ENCODE measurements at places on chromosomes 7 and 10.

DNA sequence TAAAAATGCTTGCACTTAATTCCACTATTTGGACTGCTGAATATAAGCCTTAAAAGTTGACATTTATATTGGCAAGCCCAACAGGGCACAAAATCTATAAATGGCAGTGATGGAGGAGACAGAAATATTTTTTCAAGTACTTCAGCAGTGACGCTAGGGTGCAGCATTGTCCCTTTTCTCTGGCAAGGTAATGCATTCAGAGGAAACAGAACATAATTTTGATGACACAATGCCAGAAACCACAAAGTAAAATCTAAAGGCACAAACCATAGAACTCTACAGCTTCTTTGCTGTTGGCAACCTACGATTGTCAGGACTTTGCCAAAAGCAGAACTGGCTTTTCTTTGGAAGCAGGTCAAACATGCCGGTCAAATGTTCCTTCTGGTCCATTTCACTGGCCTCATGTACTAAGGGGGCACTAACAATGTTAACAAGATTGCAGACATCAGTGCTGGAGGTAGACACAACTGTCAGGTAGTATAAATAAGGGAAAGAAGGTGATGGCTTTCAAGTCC lies 30.9 kb upstream of the FAM133B start:
- peak; percentile 57 for DNase-seq

- DNase-seq: no peak
Observed at GRCh38 chr7:116785843-116786242, 76.5 kb upstream of the CAPZA2 start.

DNA sequence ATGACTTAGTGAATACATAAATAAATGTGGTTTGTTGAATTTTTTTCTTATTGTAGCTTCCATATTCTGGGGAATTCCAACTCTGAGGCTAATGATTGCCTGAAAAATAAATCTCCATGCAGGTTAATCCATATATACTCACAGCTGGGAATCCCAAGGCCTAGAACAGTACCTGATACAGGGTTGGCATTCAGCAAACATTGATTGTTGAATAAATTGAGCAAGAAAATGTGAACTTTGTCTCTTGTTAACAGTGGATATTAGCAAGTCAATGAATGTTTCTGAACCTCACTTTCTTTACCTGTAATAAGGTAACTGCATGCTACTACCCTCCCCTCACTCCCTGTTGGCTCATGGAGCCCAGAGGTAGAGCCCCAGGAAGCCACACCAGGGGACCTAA lies 253.6 kb upstream of the AOAH start:
- no peak for DNase-seq

DNA sequence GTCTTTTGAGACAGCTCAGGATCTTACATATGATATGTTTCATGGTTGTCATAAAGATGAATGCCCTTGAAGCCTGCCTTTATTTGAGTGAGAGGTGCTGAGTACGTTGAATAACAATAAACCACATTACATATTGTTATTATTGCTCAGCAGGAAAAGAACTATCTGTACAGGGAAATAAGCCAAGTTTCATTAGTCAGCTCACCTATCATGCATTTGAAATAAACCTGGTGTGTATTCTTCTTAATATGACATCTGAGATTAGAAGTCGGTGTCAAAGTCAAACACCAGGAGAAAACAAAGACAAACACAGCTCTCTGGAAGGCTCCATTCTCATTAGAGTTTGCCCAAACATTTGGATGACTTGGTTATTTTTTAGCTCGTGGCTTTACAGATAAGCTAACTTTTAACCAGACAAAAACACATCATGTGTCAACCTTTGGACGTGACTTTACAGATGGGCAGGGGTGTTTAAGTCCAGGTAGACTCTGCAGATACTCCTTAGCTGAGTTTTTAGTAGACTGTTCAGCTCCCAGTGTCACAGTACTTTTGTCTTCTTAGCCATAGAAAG lies 71.2 kb upstream of the AOAH start:
- DNase-seq: no peak

DNA sequence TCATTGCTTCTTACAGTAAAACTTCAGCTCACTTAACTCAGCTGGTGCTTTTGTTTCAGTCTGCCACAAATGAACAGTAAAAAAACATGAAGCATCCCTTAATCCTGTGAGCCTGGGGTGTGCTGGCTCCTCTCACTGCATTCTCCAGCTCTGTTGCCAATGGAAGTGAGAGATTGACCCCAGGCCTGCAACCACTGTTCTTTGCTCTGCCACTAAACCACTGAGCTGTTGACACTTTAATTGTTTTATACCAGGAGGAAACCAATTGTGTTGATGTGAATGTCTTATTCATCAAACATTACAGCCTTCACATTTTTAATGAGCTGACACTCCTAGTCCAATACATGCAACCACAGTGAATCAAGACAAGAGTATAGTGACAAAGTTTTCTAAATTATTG lies 69.4 kb upstream of the FZD1 start:
- no peak for DNase-seq

DNA sequence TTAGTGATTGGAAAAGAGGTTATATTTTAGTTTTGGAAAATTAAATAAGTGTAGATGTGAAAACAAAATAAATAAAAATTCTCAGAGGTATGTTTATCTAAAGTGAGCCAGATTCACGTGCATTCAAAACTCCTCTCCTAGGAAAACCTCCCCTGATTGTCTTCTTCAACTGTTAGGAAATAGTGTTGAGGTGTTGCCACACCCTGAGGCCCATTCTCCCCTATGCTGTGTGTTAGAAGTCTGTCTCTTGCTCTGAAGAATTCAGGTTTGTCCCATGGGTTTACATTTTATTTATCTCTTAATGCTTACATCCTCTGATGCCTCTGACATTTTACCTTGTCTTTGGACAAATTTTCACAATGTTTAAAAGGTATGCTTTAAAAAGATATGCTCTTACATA lies 40.3 kb downstream of the PTPRE start:
- no peak for DNase-seq

- DNase-seq: no peak
Observed at GRCh38 chr10:133226251-133226808, 3.7 kb upstream of the UTF1 start.

DNA sequence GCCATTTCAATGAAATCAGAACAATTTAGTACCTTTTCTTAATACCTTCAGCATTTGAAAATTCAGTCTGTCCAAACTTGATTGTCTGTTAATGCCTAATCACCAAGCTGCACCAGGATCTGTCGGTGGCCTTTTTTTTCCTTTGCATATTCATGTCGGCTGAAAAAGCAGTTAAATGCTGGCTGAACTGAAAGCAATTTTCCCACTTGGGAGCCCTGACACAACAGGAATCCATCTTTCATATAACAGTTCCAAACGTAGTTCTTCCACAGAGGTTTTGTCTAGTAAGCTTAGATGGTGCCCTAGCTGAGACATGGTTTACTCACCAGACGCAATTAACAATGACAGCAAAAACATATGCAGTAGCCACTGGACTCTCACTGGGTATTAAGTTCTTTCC lies 83.6 kb upstream of the CHCHD3 start:
- DNase-seq: no peak

GRCh38 chr7:22566176-22566575 lies 66.2 kb upstream of the STEAP1B start:
- no peak for DNase-seq

DNA sequence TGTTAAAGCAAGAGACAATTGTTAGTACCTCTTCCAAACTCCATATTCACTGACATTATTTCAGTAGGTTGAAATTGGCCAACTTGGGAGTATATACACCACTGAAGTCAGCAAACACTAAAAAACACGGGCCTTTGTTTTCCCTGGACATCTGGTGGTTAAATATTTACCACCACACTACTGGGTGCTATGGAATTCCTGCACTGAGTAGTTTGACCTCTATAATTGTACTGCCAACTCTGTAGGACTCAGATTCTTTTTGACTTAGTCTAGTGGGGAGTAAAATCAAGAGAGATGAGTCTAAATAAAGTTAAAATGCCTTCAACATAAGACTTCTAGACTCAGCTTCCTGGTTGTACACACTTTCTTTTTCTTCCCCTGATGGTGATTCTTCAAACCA lies 41.3 kb upstream of the TES start:
- no peak for DNase-seq

DNA sequence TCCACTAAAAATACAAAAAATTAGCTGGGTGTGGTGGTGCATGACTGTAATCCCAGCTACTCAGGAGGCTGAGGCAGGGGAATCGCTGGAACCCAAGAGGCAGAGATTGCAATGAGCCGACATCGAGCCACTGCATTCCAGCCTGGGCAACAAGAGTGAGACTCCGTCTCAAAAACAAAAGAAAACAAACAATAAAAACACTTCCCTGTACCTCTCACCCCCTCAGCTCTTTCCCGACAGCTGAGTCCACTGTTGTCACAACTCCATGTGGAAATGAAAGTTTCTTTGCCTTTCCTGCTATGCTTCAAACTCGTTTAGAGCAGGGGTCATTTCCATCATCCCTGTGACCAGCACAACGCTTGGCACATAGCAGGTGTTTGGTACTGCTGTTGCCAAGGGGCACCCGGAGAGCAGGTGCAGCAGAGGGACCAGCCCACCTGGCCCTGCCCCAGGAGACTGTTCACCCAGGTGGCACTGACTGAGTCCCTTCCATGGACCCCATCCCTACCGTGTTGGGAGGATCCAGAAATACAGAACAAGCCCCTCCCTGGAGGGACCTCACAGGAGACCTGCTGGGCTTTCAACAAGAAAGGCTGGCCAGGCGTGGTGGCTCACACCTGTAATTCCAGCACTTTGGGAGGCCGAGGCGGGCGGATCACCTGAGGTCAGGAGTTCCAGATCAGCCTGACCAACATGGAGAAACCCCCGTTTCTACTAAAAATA lies 4.9 kb downstream of the TMEM130 start:
- no peak for DNase-seq

DNA sequence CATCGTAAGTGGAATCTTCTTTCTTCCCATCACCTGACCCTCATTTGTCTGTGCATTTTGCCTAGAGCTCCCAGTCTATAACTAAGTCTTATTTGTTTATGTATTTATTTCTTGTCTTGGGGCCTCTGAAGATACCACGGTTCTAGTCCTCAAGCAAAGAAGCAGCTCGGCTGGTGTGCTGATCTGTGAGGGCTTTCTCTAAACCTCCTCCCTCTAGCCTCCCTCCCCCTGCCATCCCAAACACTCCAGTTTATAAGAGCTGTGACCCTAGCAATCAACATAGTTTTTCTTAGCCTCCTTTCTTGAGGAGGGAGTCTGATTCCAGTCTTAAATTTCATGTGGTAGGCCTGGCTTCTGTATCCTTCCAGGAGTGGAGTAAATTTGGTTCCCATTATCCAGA lies 15.7 kb upstream of the NDUFA5 start:
- DNase-seq: no peak

DNA sequence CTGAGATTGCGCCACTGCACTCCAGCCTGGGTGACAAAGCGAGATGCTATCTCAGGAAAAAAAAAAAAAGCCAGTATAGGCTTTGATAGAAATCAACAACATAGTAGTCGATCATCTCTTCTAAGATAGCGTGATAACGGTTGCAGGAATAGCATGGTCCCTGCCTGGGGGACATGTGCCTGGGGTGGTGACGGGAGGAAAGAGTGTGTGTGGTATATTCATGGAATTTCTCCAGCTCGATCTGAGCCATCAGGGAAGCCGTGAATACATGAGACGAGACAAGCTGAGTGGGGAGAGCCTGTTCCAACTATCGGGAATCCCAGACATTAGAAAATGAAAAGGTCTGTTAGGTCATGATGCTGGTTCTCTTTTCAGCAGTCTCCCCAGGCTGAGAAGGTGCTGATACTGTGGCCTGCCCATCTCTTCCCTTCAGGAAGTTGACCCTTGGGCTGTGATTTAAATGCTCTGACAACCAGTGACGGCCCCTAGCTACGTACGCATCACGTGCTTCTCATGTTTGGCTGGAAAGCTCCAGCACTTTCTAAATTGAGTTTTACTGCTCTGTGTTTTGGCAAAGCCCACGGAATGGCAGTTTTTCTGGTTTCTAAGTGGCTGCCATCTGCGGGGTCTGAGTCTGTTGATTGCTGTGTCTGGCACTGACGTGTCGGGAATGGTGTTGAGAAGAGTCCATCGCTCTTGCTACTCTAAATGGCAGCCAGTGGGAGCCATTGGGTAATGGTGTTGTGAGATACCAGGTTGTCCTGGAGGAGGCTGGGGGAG lies 229.3 kb downstream of the CCDC3 start:
- no peak for DNase-seq

GRCh38 chr10:64785816-64786215 lies 1264.6 kb downstream of the REEP3 start:
- DNase-seq: no peak

GRCh38 chr10:132453470-132453861 lies 56.5 kb downstream of the PWWP2B start:
- no peak for DNase-seq

DNA sequence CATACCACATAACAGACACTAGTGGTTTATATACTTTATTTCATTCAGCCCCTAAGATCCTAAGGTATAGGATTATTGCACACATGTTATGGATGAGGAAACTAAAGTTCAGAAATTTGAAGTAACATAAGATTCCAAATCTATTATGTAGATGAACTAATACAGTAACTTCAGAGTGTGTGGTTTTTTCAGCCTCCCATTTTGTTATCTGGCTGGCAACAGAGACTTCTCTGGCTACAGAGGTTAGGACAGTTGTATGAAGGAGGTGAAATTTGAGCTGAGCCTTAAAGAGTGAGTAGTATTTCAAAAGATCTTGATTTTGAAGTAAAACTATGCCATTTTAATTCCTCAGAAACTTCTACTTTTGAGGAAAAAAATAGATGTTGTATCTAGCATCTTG lies 125.4 kb downstream of the MAPK8 start:
- no peak for DNase-seq

- no peak for DNase-seq
Observed at GRCh38 chr10:67533376-67533775, 162.6 kb downstream of the CTNNA3 start.

- peak; percentile 11 for DNase-seq
Observed at GRCh38 chr10:121580276-121581116, 17.7 kb downstream of the FGFR2 start.

GRCh38 chr7:2637505-2638223 lies 5.9 kb downstream of the TTYH3 start:
- DNase-seq: no peak

GRCh38 chr10:101018600-101019439 lies 12.1 kb downstream of the PDZD7 start:
- DNase-seq: peak; percentile 98

- no peak for DNase-seq
Observed at GRCh38 chr10:72074574-72075375, 13.6 kb downstream of the SPOCK2 start.

- no peak for DNase-seq
Observed at GRCh38 chr7:148684289-148684830, 14.3 kb upstream of the CUL1 start.
